Activated T-helper 17 cell treated with anti-CD3 and anti-CD28 coated beads, Interleukin-2, amount 50 U/mL, for 72 hours (primary cell): ENCODE measurements at places on chromosomes 7 and 10.

DNA sequence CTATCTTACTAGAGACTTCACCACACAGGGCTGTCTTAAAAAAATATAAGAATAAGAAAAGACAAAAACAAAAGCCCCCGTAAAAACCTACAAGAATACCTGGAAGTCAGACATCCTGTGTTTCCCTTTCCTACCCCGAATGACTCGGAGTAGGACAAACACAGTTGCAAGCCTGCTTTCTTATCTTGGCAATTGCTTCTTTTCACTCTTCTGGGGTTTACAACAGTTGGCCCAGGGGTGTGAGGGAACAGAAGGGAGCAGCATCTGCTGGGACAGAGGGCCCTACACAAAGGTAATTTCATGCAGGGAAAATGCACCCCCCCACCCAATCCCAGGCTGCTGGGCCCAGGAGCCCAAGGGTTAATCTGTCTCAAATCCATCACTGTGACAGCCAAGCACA lies 220.6 kb downstream of the ARHGAP12 start:
- ATAC-seq: peak; percentile 7
- H3K4me1 ChIP-seq: peaks cover 26% of the 10 kb centered on the region
- peak overlapping the region; percentile 71 for H3K4me3 ChIP-seq
- H3K27me3 ChIP-seq: peaks cover 4% of the 10 kb centered on the region

- H3K4me1 ChIP-seq: no peaks in the 10 kb centered on the region
- peaks cover 19% of the 10 kb centered on the region for H3K27me3 ChIP-seq
- no peak overlapping the region for H3K27ac ChIP-seq
- no peak overlapping the region for H3K4me3 ChIP-seq
These were observed 11.7 kb upstream of the GPR37 start for GRCh38 chr7:124777268-124777667.

DNA sequence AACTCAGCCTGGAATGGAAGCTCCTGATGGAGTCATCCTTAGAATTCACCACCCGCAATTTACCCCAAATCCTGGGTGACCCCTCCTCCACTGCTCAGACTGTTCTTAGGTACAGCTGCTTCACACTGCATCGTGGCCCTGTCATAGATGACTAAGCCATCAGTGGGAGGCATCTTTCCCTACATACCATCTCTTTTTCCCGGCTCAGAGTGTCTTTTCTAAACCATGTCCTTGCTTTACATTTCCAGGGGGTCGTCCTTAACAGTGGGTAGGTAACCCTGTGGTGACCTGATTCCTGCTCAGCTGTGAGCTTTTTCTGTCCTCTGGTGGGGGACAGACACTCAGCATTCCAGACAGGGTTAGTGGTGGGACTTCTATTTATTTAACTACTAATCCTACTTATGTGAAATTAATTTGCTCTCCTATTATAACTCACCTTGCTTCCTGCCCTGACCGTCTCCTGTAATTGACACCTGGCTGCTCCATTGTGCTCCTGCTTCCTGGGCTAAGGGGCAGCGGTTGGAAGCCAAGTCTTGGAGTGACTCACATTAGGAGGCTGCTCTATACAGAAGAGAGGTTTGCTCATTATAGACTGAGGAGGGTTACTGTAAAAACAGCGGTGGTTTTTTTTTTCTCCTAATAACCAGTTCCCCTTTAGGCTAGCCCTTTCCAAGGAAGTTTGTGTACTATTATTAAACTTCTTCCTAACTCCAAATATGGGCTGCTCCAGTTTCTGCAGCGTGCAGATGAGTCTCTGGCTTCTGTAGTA lies 40.6 kb downstream of the PYROXD2 start:
- H3K4me3 ChIP-seq: no peak overlapping the region
- H3K36me3 ChIP-seq: no peaks in the 10 kb centered on the region
- H3K27me3 ChIP-seq: peaks cover 11% of the 10 kb centered on the region
- no peaks in the 10 kb centered on the region for H3K4me1 ChIP-seq
- H3K27ac ChIP-seq: no peak overlapping the region

- no peak for ATAC-seq
- no peaks in the 10 kb centered on the region for H3K27me3 ChIP-seq
- no peaks in the 10 kb centered on the region for H3K36me3 ChIP-seq
- no peak overlapping the region for H3K4me3 ChIP-seq
- no peak overlapping the region for H3K27ac ChIP-seq
These were observed 66.5 kb downstream of the GNAT3 start for GRCh38 chr7:80445351-80445750.

DNA sequence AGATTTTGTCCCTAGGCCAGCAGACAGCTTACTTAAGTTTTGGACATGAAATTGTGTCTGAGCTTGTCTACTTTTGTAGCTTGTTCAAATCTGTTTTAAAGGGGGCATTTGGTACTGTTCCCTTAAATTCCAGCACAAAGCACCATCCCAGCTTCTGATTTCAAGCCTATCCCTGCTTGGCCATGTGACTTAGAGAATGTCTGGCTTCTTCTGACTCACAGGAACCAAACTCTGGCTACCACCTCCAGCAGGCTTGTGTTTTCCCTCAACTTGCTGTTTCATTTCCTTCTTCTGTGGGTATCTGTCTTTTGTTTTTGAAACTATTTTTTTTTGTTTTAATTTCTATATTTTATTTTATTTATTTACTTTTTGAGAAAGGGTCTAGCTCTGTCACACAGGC lies 97.9 kb upstream of the FZD8 start:
- no peak for ATAC-seq
- no peaks in the 10 kb centered on the region for H3K36me3 ChIP-seq
- H3K27me3 ChIP-seq: peaks cover 4% of the 10 kb centered on the region
- H3K27ac ChIP-seq: no peak overlapping the region
- H3K4me1 ChIP-seq: no peaks in the 10 kb centered on the region
- no peak overlapping the region for H3K4me3 ChIP-seq

DNA sequence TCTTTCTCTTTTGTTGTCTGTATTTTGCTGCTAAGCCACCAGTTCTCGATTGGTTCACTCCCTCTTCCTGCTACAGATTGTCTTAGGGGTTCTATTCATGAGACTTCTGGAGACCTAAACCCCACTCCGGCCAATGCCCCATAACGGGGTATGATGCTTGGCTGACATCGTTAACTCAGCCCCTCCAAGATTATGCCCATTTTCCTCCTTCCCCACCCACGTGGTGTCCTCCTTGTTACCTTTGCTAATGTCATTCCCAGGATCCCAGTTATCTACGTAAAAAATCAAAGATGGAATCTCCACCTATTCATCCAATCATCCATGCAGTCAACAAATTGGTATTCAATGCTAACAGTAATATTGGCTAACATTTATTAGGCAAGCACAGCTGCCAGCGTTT lies 228.3 kb downstream of the CAMK1D start:
- no peak for ATAC-seq
- H3K36me3 ChIP-seq: no peaks in the 10 kb centered on the region
- H3K4me1 ChIP-seq: peaks cover 13% of the 10 kb centered on the region
- no peak overlapping the region for H3K27ac ChIP-seq
- H3K4me3 ChIP-seq: no peak overlapping the region

DNA sequence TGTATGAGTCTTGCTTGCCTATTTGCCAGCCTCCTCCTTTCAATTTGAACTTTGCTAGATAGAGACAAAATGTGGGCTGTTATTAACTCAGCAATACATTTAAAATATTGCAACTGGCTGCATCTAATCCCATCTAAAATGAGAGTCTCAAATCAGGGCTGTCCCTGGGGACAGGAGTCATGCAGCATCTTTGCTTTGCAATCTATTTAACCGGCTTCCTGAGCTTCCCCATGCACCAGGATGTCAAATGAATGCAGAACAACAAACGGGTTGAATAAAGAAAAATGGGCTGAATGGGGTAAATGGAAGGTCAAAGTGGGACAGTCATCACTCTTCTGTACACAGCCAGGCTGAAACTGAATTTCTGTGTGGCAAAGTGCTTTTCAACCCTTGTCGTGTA lies 89.2 kb downstream of the AOAH start:
- no peak for ATAC-seq
- no peak overlapping the region for H3K4me3 ChIP-seq
- H3K36me3 ChIP-seq: no peaks in the 10 kb centered on the region
